ENCODE measurements at places on chromosomes 5 and 9.
A peak's percentile ranks its signal among the peaks of the same experiment; 100 is the strongest.

- DNase-seq = no peak
Measured at GRCh38 chr5:79423296-79423695, 90.6 kb downstream of the HOMER1 start.

DNA sequence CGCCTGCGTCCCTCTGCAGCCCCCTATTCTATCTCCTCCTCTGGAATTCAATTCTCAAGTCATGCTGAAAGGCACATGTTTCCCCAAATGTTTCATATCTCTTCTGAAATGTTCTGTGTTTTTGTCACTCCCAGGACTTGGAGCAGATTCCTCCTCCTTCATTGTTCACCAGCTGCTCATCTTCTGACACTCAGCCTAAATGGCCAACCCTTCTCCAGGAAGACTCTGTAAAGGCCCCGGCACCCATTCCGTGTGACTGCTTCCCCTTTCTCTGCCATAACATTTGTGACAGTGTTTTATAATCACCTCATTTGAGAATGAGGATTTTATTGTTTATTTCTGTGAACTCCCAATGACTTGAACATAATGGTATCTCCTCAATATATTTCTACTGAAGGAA lies 170.8 kb upstream of the ADAMTS16 start:
- no peak for DNase-seq

DNA sequence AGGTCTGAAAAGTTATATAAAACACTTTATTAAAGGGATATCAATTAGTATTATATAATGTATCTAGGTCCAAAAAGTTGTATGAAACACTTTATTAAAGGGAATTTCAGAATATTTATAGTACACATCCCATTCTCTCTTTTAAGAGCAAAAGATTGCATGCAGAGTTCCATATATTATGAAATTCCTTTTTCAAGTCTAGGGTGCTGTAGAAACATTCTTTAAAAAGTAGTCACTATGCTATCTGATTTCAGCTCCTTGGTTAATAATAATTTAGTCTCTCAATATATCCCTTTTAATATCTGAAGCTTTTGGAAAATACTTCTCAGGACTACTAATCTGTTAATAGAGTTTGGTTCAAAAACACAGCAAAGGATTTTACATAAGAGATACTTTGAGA lies 1496.1 kb upstream of the C9orf72 start:
- no peak for DNase-seq

DNA sequence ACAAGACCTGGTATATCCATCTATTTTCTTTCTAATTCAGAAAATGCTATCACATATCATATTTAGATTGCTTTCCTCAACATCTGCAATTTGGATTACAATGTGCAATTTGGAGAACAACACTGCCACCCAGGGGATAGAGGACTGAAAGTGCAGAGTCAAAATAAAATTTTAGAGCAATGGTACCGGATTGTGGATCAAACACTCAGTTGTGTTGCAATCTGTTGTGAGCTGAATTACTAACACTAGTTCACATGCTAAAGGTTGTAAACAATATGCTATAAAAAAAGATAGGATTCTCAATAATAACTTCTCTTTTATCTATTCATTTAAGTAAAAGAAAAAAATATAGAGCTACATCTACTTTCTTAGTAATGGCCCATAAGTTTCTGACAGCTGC lies 11.9 kb upstream of the SRFBP1 start:
- no peak for DNase-seq

DNA sequence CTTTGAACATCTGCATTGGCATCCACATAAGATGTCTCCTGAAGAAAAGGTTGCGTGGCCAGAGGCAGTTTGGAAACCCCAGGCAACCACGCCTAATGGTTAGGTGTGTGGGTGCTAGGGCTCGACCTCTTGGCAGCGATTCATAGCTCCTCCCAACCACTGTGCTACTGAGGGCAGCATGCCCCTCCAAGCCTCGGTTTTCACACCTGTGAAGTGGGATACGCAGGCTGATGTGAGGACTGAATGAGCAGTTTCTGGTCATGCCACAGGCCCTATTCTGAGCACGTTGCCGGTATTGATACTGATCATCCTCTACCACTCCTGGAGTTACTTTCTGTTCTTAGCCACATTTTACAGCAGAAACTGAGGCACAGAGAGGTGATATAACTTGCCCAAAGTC lies 19.1 kb downstream of the NDST1 start:
- no peak for DNase-seq

DNA sequence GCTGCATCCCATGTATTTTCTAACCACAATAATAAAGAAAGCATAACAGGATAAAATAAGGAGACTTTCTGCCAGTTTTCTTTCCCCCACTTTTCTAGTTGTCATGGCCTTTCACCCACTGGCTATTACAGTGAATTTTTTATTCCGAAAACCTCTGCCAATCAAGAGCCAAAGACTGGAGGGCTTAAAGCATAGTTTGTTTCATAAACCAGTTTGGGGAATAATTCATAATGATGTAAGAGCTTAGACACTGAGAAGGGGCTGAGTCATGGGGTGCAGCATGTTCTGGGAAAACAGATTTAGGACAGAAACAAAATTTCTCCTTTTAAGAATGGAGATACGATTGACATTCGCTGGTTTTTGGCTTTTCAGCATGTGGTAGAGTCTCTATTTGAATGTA lies 4.4 kb upstream of the GLIPR2 start:
- no peak for DNase-seq

DNA sequence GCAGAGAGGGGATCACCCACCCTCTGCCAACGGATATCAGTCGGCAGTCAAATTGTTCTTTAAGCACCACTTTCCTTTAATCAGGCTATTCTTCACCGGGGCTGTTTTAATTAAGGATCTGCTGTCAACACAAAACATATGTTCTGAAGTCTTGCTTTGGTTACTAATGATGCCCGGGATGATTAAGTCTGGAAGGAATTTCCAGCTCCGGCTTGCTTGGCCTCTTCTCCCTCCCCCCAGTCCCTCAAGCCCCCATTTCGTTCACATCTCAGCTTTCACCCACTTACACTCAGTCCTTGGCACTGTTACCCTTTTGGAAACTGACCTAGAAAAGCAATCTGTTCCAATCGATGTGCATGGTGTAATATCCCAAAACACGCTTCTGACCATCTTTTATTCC lies 74.7 kb downstream of the MSX2 start:
- no peak for DNase-seq

- no peak for DNase-seq
Measured at GRCh38 chr5:31153521-31153920, 40.0 kb upstream of the CDH6 start.

DNA sequence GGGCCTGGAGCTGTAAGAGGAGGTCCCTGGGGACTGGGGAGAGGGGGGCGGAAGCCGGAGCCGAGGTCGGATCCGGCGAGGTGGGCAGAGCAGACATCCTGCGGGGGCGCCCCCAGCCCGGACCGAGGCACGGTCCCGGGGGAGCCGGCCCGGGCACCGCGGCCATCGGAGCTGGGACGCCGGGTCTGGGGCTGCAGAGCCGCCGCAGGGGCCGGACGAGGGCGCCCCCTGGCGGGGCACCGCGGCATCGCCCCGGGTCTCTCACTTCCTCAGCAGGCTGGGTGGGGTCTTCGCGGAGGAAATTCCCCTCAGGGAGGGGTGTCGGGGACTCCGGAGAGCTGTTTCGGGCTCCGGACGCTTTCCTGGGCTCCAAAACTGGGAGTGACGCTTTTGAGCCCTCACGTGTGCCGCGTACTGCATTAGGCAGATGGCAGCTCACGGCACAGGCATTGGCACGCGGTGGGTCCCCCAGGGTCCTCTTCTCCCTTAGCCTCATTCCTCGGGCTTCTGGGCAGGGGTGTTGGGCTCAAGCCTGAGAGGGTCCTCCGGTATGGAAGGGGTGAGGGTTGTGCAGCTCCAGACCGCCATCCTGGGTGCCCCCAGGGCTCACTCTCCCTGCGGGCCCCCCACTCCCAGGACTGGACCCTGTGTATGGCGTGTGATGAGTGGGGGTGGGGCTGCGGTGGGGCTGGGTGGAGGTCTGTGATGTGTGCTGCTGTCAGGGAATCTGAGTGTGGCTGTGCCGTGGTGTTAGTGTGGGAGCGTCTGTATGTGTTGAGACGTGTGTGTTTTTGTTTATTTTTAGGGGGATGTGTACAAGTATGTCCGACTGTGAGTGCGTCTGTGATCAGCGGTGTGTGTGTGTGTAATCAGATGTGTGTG lies 29.6 kb downstream of the LHX2 start:
- DNase-seq = no peak

DNA sequence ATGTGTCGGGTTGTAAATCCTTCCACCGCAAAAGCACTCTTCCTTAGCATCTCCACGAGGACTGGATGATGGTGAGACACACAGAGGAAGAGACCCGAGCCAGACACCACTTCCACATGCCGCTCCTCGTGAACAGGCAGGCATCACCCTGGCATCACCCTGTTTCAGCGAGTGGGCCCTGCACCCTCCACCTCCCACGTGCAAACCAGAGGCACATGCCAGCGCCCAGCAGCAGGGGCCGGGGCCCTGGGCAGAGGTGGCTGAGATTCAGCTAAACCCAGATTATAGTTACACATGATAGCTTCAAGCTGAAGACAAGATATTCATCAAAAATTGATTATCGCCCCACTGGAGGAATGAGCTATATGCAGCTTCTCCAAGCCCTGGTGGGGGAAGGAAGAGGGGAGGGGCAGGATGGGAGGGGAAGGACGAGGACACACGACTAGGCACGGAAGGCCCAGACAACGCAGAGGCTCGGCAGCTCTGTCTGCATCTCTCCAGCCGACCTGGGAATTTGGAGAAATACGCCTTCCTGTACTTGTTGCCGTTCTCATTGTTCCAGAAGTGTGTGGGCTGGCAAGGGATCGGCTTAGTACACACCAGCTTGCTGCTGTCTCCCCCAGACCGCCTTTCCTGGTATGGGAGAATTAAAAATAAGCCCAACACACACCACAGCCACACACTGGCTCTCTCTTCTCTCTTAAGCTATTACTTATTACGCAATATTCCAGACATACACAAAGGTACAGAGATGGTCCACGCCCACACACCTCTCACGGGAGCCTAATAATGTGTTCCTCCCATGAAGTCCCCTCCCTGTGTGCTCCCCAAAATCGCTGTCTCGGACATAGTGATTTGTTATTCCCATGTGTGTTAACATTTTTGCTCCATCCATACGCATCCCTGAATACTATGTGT lies 50.4 kb upstream of the ZNF354A start:
- DNase-seq = no peak

DNA sequence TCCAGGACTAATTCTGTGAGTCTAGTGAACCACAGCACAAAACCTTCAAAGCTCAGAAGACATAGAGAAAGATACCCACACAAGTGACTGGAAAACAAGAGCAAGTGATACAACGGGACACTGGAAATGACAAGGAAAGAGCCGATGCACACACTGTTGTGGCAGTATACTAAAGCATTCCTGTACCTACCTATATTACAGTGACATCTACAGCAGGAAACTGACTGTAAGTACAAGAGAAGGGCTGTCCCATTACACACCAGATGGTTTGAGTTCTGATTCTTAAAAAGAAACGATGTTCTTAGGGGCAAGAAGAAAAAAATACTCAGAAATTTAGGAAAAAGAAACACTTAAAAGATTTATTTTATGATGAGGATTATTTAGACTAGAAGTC lies 18.5 kb downstream of the TMEM245 start:
- no peak for DNase-seq

DNA sequence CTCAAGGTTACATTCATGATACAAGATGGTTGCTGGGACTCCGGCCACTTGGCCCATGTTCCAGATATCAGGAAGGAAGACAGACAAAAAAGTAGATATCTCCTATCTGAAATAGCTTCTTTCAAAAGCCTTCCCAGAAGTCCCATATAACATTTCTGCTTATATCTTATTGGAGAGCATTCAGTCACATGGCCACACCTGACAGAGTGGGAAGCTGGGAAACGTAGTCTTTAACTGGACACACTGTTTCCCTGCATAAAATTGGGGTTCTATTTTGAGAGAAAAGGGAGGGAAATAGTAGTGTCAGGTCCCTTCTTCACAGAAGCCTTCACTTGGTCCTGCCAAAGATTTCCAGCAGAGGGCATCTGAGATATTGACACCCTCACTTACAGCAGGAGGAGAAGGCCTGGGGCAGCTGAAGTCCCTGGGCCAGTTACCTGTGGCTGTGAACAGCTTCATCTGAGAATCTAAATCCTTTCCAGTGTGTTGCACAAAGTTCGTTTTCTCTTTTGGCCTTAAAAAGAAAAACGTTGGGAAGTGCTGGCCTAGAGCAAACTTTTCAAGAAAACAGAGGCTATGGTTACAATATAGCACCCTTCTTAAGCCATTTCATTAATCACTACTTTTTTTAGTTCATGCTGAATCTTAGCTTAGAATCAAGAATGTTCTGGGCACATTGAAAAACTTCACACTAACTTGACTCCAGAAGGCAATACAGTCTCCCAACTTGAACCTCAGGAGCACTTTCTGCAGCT lies 33.5 kb downstream of the SPEF2 start:
- DNase-seq = peak; percentile 25

Data from stimulated activated CD4-positive, alpha-beta T cell treated with anti-CD3 and anti-CD28 coated beads, Interleukin-1b, Interleukin-23, amount 100 ng/mL, for 1 hour (primary cell).